CD4-positive, alpha-beta T cell (primary cell): ENCODE measurements at places on chromosomes 2 and 18. TPM values are rescaled to one million over a fixed set of nuclear protein-coding genes. Genes with fewer than 3 reads are reported as not detected.

The USP40 gene
- total RNA-seq, result 8.7 TPM

The ACTG2 gene
- total RNA-seq, result not detected

The KLHL30 gene
- not detected for total RNA-seq

- no peak for DNase-seq
Observed at GRCh38 chr18:11310476-11311086, 161.2 kb upstream of the PIEZO2 start.

DNA sequence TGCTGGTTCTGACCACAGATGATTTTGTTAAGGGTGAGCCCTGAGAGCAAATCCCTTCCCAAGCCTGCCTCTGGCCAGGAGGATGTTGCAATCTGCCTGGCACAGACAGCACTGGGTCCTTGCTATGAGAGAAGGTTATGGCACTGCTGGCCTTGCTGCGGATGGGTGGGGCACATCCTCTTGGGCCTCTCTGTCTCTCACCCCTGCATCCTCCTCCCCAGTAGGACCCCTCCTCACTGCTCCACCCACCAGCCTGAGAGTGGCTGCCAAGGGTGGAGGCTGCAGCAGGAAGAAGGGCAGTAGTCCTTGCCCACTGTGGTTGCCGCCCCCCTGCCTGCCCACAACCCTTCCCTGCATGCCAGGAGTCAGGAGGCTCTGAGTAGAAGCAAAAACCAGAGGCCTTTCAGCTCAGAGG is 180.9 kb downstream of the ZBTB7C start:
- DNase-seq, result no peak
